Vein endothelial cell (primary cell): ENCODE measurements at places on chromosomes 11 and 22. TPM values are rescaled to one million over a fixed set of nuclear protein-coding genes. Genes with fewer than 3 reads are reported as not detected.

The CCDC157 gene
- total RNA-seq, result 1.8 and 4.2 TPM in 2 replicates

The MYBPC3 gene
- total RNA-seq, result not detected in 2 replicates

The CHRM1 gene
- not detected in 2 replicates for total RNA-seq

The TREH gene
- total RNA-seq, result not detected in 2 replicates

The DPAGT1 gene
- total RNA-seq, result 27.2 and 34.9 TPM in 2 replicates

The LARGE2 gene
- total RNA-seq, result not detected in 2 replicates

The ELF5 gene
- total RNA-seq, result not detected in 2 replicates

The CDCA5 gene
- 9.5 and 15.1 TPM in 2 replicates for total RNA-seq

The OR5B21 gene
- not detected in 2 replicates for total RNA-seq

The C11orf87 gene
- total RNA-seq, result not detected in 2 replicates

The MS4A4E gene
- total RNA-seq, result not detected in 2 replicates

The GDPD4 gene
- not detected in 2 replicates for total RNA-seq

The LRRC56 gene
- 0.57 and 1.3 TPM in 2 replicates for total RNA-seq

The NFAM1 gene
- not detected in 2 replicates for total RNA-seq

The GSTT2B gene
- total RNA-seq, result 4.2 and 8.8 TPM in 2 replicates

The MUC6 gene
- total RNA-seq, result not detected in 2 replicates

The SMIM35 gene
- not detected in 2 replicates for total RNA-seq

The SAA1 gene
- not detected in 2 replicates for total RNA-seq

The CNGA4 gene
- total RNA-seq, result not detected in 2 replicates
